ENCODE measurements at places on chromosomes 16 and 17.

GRCh38 chr17:58532555-58532951 is 18.1 kb upstream of the MTMR4 start:
- DNase-seq, result no peak

- no peak for DNase-seq
These were observed 9.3 kb downstream of the KCTD5 start for GRCh38 chr16:2691491-2692248.

DNA sequence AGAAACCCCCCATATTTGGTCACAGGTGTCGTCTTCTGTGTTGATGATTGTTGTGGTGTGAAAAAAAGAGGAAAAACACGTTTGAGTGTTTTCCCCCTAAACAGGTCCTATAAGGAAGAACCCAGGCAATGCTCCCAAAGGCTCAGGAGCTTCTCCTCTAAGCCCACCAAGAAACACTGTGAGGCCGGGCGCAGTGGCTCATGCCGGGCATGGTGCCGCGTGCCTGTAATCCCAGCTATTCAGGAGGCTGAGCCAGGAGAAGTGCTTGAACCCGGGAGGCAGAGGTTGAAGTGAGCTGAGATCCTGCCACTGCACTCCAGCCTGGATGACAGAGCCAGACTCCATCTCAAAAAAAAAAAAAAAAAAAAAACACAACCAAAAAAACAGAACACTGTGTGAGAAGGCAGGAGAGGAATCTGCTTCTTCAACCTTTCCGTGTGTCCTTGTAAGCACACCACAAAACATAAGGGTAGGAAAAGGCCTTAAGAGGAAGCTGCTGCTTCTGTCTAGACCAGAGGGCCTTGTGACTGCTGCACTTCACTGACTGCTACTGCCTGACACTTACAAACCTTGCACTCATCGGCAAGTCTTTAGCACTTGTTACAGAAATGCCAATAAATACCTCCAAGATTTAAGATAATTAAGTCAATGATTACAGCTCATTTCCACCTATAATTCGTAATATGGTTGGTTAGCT is 9.3 kb downstream of the JPT1 start:
- no peak for DNase-seq

- DNase-seq, result no peak
These were observed 29.9 kb upstream of the DHRS7B start for GRCh38 chr17:21096874-21097273.

- no peak for DNase-seq
These were observed 10.3 kb downstream of the RETREG3 start for GRCh38 chr17:42598905-42599304.

DNA sequence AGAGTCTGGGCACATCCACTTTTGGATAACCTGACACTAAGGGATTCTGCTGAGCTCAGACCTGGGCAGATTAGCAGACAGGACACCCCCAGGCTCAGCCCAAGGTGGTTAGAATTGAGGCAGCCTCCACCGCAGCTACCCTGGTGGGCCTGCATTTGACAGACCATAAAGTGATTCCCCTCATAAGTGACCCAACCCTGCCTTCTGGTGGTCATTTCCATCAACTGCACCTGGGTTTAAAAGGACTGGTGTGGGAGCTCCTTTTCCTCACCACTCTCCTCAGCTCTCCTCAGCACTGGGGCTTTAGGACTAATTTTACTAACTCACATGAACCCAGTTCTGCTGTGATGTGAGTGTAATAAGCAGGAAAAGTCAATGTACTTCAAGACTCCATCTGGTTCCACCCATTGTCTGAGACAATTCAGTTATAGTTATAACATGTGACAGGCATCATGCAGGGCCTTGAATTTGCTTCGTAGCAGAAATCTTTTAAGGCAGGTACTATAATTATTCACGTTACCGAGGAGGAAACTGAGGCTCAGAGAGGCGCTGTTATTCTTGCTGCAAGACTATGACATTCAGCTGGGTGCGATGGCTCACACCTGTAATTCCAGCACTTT is 42.5 kb downstream of the MYH3 start:
- peak; percentile 31 for DNase-seq

- DNase-seq, result peak; percentile 51
These were observed 230.7 kb downstream of the IRX3 start for GRCh38 chr16:54055864-54056263.

GRCh38 chr16:57301126-57301817 is 16.8 kb upstream of the PLLP start:
- no peak for DNase-seq

GRCh38 chr16:85028685-85029407 is 1.3 kb downstream of the KIAA0513 start:
- no peak for DNase-seq

GRCh38 chr17:68498479-68499326 is 13.5 kb upstream of the PRKAR1A start:
- no peak for DNase-seq

GRCh38 chr16:48117217-48118105 is 38.3 kb downstream of the ABCC12 start:
- peak; percentile 58 for DNase-seq

GRCh38 chr17:66952031-66952524 is 12.4 kb upstream of the CACNG4 start:
- peak; percentile 58 for DNase-seq

DNA sequence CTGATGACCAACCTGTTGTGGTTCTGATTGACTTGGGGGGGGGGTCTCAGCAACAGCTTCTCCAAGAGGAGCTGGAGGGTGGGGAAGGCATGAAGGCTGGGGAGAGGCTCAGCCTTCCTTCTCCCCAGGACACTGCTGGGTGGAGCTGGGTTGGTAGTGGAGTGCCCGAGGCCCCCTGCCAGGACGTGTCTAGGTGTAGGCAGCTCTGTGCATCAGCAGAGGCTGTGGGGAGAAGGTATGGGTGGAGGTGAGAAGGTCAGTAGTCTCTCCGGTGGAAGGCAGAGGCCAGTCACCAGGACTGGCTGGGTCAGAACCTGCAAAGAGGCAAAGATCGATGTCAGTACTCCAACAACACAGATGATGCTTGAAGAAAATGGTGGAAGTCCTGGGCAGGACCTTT is 3.9 kb downstream of the CHAD start:
- DNase-seq, result no peak

DNA sequence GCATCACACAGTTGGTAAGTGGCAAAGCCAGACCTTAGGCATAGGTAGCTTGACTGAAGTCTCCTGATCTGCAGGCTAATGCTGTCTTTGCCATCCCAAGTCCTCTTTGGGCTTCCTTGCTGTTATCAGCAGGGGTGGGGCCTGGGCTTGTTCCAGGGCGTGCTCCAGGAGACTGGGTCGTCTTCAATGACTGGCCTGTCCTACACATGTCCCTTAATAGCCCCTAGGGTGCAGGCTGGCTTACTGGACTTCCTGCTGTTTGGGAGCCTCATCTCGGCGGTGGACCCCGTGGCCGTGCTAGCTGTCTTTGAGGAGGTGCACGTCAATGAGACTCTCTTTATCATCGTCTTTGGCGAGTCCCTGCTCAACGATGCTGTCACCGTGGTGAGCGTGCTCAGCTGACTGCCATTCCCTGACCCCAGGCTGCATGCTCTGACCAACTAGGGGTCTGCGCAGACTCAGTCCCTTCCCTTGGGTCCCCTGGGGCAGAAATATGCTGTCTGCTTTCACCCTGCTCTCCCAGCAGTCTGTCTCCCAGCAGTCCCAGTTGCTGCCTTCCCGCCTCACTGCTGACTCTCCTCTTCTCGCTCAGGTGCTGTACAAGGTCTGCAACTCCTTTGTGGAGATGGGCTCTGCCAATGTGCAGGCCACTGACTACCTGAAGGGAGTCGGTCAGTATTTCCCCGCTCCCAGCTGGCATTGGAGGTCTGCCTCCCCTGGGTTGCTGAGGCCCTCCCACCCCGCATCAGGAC is 6.2 kb downstream of the SLC9A5 start:
- DNase-seq, result no peak

DNA sequence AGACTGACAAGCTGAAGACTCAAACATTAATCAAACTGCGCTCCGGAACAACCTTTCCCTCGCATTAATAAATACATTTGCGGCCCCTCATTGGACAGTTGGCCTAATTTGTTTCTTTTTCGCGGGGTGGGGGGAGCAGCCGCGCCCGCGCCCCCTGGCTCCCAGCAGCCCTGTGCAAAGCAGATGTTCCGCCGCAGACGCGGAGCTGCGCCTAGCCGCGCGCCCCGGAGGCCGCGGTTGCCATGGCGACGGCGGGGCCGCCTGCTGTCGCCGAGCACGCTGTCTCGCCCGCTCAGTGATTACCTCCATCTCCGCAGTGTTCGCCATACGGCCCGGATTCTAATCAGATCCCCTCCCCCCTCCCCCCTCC is 25.5 kb downstream of the COPZ2 start:
- peak; percentile 26 for DNase-seq

DNA sequence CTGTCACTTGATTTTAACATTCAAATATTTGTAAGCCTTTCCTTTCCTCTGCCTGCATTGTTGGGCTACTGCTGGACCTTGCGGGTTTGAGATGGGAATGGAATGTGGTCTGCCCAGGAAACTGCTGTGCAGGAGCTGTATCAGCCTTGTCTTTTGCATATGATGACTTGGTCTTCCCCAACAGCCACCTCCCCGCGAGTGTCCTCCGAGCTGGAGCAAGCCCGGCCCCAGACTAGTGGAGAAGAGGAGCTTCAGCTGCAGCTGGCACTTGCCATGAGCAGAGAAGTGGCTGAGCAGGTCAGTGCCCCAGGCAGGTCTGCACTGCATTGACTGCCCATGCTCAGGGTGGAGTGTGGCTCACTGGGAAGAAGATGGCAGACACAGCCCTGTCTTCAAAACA is 52.8 kb downstream of the B9D1 start:
- DNase-seq, result no peak

GRCh38 chr16:9957433-9957832 is 224.8 kb downstream of the GRIN2A start:
- DNase-seq, result no peak

DNA sequence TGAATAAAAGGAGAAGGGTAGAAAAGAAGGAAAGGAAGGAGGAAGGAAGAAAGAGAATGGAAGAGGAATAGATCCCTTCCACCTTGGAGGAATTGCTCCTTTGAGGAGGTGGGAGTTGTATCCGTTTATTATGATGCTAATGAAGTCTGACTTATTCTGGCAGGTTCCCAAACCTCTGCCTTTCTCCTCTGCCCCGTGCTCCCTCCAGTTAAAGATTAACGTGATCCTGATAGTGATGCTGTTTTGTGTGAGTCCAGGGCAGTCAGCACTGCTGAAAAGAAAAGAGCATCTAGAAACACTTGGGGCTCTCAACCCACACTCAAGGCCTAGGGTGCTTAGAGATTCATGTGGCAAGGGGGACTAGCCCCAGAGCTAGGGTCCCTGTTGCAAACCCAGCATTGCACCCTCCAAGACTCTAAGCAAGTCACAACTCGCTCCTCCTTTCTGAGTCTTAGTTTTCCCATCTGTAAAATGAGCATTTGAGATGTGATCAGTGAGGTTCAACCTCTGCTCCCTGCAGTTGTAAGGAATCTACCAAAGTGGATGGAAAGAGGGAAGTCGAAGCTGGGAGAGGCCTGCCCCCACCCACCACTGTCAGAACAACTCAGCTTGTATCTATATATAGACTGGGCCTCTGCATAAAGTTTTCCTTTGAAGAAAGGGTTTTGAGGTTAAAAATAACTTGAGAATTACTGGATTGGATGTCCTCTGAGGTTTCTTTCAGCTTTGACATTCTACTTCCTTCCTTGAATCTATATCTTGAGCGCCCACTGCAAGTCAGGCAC is 46.9 kb upstream of the TMEM132E start:
- no peak for DNase-seq

DNA sequence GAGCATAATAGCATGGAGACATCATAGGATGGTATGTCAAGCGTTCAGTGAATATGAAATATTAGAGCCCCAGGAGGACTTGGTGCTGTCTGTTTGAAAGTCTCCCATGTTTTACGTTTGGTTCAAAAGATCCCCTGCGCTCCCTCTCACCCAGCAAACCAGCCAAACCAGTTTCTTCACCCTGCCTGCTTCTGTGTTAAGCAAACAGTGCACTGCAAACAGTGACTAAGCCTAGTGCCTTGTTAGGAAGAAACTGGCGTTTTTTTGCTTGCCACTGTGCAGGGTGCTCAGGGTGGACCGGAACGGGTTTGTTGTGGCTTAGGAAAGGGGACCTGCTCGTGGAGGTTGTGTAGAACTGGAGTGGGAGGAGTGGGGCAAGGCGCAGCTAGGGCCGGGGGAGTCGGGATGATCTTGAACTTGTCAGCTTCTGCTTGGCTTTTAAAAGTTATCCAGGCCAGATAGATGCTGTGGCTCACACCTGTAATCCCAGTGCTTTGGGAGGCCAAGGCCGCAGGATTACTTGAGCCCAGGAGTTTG is 7.7 kb downstream of the CDH1 start:
- DNase-seq, result no peak

DNA sequence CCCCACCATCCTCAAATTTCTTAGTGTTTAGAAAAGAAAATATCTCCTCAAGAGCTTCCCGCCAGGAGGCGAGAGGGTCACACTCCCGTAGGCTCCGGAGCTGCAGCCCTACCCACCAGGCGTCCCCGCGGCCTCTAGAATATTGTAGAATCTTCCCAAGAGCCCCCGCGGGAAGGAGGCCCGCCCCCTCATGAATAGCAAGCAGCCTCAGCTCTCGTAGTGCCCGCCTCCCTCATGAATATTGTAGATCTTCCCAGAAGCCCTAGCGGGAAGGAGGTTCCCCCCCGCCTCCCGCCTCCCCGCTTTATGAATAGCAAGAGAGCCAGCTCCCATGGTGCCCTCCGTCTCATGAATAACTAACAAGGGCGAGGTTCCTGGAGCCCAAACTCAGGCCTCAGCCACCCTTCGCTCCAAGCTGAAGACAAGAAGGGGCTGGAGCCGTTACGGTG is at the start of gene FBXO47:
FBXO47 (minus strand) TSS at position 114 of the 449 bp plus-strand sequence. CDS start 4,378 bp downstream, outside the sequence.
- peak; percentile 67 for DNase-seq

DNA sequence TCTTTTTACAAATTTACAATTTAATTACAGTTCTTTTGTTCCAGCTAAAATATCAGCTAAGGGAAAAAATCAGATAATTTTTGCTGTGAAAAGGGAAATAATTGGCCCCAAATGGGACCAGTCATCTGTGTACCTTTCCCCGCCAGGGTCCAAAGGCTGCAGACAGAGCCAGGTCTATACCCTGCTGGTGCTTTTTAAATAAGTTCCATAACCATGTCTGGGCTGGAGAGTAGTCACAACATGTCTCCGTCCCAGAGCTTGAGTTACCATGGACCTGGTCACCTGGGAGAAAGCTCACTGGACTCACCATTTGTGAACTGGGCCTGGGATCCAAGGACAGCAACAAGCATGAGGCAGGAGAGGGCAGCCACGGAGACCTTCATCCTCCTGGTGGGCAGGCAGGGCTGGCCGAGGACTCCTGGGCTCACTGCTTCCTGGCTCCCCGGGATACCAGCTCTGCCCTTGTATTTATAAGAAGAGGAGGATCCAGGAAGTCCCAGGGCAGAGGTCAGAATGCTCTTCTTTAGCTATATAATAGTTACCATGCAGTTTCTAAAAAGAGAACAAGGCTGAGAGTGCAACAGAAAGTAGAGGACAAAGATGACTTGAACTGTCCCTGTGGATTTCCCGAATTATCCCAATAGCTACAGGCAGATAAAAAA is at the start of gene CCL15:
CCL15 (minus strand) TSS at position 444 of the 662 bp plus-strand sequence; CDS start at position 383, 61 bp downstream.
- DNase-seq, result no peak

All from kidney capillary endothelial cell (primary cell).